ENCODE measurements at places on chromosomes 16 and 17. TPM values are rescaled to one million over a fixed set of nuclear protein-coding genes. Genes with fewer than 3 reads are reported as not detected.

- DNase-seq: no peak
Observed at GRCh38 chr16:59328961-59329360, 594.8 kb upstream of the GOT2 start.

DNA sequence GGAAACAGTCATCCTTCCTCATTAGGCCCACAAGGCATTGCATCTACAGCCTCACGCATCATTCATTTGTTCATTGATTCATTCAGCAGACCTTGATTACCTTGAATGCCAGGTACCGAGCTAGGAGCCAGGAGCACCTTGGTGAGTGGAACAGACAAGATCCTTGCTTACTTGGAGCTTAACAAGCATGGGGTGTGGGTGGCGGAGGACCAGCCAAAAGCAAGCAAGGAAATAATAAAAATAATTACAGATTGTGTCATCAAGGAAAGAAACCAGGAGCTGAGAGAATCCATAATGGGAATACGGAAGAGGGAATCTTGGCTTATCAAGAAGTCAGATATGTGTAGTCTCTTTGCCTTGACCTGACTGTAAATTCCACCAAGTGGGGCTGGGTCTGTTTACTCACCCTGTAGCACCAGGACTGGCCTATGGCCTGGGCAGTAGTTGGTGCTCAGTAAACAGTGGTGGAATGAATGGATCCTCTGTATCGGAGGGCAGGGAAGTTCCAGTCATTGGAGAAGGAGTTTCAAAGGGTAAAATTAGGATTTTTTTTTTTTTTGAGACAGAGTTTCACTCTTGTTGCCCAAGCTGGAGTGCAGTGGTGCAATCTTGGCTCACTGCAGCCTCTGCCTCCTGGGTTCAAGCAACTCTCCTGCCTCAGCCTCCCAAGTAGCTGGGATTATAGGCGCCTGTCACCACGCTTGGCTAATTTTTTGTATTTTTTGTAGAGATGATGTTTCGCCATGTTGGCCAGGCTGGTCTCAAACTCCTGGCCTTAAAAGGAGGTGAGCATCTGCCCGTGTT lies 157.7 kb downstream of the MSI2 start:
- no peak for DNase-seq

DNA sequence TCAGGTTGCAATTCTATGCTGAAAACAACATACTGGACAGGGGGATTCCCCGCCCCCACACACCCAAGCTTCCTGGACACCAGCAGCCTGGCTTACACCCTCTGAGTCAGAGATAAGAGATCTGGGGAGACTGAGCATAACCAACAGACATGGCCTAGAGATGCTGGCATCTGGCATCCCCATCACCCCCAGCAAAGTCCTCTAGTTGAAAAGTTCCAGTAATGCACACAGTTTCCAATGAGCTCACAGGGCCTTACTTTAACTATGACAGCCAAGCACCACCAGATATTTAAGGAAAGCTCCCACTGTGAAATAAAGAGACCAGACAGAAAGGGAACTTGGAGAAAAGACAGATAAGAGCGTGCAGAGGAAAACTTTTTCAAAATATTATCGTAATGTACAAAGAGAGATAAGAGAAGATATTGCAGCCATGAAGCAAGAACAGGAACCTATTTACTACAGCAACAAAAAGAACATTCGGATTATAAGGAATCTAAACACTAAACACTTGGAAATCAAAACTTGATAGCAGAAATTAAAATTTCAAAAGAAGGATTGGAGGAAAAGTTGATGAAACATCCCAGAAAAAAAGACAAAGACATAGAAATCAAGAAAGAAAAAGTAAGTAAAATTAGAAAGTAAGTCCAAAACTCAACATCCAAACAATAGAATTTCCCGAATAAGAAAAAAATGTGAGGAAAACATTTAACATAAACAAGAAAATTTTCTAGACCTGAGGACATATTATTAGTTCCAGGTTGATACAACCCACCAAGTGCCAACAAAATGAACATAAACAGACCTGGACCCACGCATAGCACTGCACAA lies 17.2 kb upstream of the ALOX15 start:
- no peak for DNase-seq

DNA sequence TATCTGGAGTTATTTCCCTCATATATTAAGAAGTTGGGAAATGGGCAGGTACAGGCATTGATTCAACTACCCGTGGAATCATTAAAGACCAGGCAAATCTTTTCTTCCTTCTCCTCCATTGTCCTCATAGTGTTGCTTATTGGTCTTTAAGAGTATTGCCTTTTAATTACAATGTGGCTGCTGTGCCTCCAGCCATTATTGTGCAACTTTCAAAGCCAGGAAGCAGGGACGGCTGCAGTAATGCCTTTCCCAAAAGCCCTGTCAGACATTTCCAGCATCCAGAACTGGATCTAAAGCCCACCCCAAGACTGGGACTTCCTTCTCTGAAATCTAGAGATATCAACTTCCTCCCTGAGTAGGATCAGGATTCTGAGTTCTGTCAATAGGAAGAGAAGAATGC lies 42.3 kb upstream of the MED9 start:
- no peak for DNase-seq

GRCh38 chr17:3012926-3013581 lies 50.4 kb downstream of the OR1D5 start:
- DNase-seq: no peak

DNA sequence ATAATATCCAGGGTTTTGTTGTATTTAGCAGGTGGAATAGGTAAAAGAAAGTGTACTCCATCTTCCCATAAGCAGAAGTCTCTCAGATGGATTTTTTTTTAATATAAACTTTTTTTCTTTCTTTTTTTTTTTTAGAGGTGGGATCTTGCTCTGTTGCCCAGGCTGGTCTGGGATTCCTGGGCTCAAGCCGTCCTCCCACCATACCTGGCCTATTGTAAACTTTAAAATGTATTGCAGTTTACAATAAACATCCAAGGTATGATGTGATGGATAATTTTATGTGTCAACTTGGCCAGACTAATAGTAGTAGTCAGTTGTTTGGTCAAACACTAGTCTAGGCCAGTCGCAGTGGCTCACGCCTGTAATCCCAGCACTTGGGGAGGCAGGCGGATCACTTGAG lies 10.8 kb upstream of the GP1BA start:
- DNase-seq: no peak

DNA sequence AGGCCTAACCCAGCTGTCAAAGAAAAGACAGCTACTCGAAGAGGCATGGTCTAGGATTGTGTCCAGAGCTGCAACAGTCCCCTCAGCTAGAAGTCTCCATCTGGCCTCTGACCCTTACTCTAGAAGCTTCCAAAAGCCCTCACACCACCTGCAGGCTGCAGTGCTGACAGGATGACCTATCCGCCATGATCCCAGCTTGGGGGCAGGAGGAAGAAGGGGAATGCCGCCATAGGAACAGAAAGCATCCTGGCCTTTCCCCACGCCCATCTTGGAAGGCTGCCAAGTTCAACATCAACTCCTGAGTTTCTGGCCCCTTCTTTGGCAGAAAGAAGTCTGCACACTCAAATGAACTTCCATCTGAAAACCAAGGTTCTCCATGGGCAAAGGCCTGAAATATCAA lies 3.1 kb upstream of the KRT36 start:
- peak; percentile 69 for DNase-seq

DNA sequence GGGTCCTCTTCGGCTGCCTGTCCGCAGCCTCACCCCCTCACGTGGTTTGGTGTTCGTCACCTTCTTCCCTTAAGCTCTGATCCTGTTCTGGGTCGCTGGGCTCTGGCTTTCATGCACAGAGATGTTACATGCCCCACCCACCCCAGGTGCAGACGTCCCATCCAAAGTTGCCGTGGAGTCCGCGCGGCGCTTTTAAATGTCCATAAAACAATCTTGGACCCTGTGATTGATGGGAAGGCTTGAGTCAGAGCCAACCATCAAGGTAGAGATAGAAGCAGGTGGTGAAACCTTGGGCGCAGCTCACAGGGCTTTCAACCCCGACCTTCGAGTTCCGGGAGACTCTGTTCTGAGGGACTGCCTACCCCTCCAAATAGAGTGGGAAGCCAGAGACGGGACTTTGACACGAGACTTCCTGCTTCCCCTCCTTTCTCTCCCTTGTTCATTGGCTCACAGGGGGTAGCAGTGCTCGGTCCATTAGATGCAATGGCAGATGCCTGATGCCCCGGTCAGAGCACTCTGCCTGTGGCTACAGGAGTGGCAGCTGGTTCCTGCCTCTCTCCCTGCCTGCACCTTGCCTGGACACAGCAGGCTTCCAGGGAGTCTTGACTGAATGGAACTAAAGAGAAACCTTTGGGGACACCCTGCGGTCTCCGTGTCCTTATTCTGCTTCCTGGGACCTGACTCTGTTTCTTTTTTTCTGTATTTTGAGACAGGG lies 4.0 kb downstream of the ENGASE start:
- DNase-seq: no peak

- DNase-seq: no peak
Observed at GRCh38 chr17:69314246-69315065, 12.5 kb downstream of the ABCA5 start.

- DNase-seq: no peak
Observed at GRCh38 chr16:66446737-66447136, 19.6 kb downstream of the BEAN1 start.

GRCh38 chr16:11256661-11257130 lies 692 bp upstream of the SOCS1 start:
- DNase-seq: no peak

GRCh38 chr16:7763111-7763510 lies 430.5 kb downstream of the RBFOX1 start:
- DNase-seq: no peak

DNA sequence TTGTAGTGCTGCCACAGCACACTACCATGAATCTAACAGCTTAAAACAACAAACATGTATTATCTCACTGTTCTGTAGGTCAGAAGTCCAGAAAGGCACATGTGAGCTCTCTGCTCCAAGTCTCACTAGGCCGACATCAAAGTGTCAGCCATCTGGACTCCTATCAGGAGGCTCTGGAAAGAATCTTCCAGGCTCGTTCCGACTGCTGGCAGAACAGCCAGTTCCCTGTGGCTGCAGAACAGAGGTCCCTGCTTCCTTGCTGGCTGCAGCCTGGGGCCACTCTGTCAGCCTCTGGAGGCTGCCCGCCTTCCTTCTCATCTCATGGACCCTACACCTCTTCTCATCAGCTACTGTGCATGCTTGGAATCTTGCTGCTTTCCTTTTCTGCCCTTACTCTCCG lies 168.9 kb downstream of the CBLN1 start:
- DNase-seq: no peak

DNA sequence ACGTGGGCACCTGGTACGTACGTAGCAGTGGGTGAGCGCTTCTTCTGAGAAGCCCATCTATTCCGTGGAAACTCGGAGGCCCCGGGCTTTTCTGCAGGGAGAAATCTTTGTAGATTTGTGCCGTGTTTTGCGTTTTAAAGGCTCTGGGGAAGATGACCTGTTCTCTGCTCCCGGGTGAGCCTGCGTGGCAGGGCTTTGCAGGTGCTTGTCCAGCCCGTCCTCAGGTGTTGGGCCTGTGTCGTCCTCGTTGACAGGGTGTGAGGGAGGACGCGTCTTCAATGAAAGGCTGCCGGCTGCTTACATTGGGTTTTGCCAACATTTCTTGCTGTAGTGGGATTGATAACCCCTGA lies 87.5 kb upstream of the ZNF750 start:
- no peak for DNase-seq

- no peak for DNase-seq
Observed at GRCh38 chr17:80132906-80133625, 13.9 kb downstream of the EIF4A3 start.

DNA sequence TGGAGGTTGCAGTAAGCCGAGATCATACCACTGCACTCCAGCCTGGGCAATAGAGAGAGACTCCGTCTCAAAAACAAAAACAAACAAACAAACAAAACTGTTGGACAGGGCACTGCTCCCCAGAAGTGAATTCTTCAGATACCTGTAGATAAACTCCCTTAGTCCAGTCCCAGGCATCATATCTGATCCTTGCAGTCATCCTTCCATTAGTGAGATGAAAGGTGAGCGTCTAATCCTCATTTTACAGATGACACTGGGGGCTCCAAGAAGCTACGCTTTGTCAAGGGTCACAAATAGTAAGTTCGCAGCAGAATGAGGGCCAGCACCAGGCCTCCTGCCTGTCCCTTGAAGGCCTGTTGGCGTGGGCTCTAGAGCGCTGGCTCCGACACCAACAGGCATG lies 102.0 kb downstream of the OR1D5 start:
- no peak for DNase-seq

GRCh38 chr17:29060475-29060874 lies 17.5 kb downstream of the PIPOX start:
- DNase-seq: no peak

DNA sequence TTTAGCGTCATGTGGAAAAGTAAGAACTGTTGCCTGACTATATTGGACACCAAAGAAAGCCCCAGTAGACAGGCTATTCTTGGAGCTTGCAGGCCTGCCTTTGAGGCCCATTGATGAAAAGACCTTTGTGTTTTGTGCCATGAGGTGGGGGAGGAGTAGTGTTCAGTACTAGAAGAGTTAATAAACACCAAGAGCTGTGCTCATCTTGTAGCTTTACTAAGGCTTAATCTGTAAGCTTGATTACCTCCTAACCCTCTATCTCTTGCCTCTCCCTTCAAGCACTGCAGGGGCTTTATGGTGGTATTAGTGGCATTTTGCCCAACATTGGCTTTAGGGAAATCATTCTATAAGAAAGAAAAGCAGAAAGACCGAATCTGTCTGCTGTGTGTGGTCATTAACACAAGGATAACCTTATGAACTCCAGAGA lies 220.2 kb upstream of the TBX2 start:
- no peak for DNase-seq

- no peak for DNase-seq
Observed at GRCh38 chr16:30896261-30896888, at the start of gene CTF1. Gene CTF1 (plus strand): TSS chr16:30896614. CDS start chr16:30896644, 30 bp downstream.

- peak; percentile 30 for DNase-seq
Observed at GRCh38 chr17:65177901-65178300, 40.7 kb downstream of the RGS9 start.

- DNase-seq: no peak
Observed at GRCh38 chr17:7606280-7606679, 8.4 kb downstream of the FXR2 start.

GRCh38 chr17:44315760-44316731 lies 7.6 kb downstream of the RUNDC3A start:
- DNase-seq: no peak

Gene PROCA1
- total RNA-seq: 0.66 TPM

Gene GNG13
- total RNA-seq: not detected

Gene YBX2
- total RNA-seq: 0.07 TPM

Gene KRTAP9-2
- total RNA-seq: not detected

Gene C16orf74
- 40.8 TPM for total RNA-seq

Gene BCAR1
- 122 TPM for total RNA-seq

Gene NOMO2
- 327 TPM for total RNA-seq

Gene KIF18B
- 6.5 TPM for total RNA-seq

Gene KRT12
- not detected for total RNA-seq

Gene C17orf100
- total RNA-seq: 0.40 TPM

Gene OR1F1
- total RNA-seq: 0.13 TPM
